NCI-H345 (cell line): ENCODE measurements at places on chromosomes 13 and 19.

DNA sequence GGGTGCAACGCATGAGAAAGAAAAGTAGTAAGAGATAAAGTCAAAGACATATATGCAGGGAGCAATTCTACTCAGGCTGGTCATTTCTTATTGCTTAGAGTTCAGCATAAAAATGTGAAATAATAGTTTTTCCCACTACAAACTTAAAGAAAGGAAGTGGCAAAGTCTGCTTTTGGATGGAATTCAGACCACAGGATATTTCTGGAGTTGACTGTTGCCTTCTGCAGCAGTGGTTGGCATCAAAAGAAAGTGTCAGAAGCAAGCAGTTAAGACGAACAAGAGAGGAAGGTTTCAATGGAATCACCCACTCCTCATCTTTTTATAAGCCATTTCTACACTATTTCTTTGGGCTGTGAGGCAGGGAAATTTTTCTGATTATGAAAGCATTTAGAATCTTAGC, 36.2 kb upstream of the TRPC4 start:
- DNase-seq: no peak

DNA sequence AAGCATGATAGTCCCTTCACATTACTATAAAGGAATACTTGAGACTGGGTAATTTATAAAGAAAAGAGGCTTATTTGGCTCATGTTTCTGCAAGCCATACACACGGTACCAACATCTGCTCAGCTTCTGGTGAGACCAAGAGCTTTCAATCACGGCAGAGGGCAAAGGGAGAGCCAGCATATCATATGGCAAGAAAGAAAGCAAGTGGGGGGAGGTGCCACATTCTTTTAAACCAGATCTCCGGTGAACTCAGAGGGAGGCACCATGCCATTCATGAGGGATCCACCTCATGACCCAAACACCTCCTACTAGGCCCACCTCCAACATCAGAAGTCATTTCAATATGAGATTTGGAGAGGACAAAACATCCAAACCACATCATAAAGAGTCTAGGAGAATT, 20.3 kb downstream of the XPO4 start:
- no peak for DNase-seq

DNA sequence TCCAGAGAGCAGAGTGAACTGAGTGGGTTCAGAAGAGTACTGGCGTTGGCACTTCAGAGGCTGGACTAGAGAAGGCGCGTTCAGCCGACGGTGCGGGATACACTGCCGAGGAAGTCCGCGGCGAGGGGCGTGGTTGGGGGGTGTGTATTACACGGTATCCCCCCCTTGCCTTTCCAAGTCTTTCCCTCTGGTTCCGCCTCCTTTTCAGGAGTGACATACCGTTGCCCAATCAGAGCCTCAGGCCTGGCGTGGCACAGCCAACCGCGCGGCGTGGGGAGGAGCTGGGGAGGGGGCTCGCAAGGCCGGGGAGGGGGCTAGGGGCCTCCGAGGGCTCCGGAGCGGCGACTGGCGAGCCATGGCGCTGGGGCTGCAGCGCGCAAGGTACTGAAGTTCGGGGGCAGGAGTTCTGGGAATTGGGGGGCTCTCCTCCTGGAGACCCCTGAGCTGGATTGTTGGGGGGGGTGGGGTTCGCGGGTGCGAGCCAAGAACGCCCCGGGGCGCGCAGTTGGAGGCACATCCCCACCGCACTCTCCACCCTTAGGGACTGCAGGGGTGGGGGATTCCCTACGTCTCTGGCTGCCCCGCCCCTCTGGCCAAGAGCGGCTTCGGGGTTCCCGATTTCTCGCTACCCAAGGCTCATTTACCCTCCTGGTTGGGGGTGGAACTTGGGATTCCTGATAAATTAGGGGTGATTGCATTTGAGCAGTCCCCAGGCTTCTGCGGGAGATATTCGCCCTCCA, at the start of gene HIF3A:
TSS of gene HIF3A (plus strand) at position 321 of the 740 bp plus-strand sequence. CDS start at position 356, 35 bp downstream.
- DNase-seq: peak; percentile 87

DNA sequence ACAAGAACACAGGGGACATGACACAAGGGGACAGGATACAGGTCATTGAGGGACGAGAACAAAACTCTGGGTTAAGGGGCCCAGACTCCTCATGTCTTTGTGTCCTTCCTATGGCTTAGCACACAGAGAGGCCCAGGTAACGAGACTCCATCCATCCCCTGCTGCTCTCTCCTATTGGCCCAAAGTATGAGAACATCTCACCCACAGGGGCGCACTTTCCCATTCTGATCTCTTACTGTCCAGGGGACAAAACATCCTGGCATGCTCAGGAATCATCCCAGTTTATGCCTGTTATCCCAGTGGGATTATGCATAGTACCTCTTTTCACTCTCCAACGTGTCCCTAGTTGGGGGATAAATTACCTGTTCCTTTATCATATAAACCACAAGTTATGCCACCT, 19.2 kb downstream of the C13orf42 start:
- no peak for DNase-seq

DNA sequence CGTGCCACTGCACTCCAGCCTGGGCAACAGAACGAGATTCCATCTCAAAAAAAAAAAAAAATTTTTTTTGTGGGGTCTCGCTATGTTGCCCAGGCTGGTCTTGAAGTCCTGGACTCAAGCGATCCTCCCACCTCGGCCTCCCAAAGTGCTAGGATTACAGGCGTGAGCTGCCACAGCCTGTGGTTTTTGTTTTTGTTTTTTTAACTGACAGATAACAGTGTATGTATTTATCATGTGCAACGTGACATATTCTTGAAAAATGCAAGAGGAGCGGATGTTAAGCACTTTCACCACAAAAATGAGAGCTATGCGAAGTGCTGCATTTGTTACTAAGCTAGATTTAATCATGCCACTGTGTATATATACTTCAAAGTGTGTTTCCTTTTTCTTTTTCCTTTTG, 49.0 kb downstream of the ARHGEF18 start:
- no peak for DNase-seq

- no peak for DNase-seq
Observed at GRCh38 chr13:47142105-47142504, 245.3 kb upstream of the HTR2A start.

GRCh38 chr13:73341748-73342147, 282.9 kb downstream of the KLF5 start:
- no peak for DNase-seq

DNA sequence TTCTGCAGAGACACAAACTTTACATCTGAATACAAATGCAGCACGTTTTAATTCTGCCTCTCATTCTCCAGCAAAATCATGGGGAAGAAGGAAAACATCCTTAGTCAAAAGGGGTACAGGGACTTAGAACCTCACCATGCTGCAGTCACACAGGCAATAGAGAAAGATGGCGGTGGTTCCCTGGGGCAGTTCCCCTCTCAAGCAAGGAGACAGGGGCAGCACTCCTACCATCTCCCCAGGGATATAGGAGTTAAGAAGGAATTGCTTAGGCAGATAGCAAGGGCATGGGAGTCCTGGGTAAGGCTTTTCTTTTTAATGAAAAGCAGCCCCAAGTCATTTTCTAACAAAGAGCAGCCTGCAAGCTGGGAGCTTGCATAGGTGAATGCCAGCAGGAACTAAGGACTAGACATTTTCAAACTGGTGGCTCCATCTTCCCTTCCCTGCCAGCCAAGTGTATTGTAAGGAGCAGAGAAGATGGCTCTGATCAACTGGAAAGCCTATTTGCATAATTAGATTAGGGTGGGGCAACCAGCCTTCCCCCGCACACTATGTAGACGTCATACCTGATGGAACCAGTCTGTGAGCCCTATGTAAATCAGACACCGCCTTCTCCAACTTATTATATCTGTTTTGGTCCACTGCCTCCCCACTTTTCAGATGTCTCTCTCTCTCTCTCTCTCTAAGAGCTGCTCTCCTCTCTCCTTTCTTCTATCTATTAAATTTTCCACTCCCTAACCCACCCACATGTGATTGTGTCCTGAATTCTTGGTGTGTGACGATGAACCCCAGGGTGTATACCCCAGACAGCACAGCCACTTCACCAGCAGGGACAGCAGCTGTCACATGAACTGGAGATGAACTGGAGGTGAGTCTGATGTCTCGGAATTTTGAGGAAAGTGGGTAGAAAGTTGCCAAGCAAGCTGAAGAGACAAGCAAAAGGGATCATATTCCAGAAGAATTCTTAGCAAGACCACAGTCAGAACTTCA, 514.5 kb downstream of the IRS2 start:
- no peak for DNase-seq

- DNase-seq: no peak
Observed at GRCh38 chr13:46749951-46750350, 47.0 kb downstream of the ESD start.

GRCh38 chr19:46469541-46470185, 1.7 kb downstream of the PNMA8A start:
- DNase-seq: no peak
